ENCODE measurements at places on chromosomes 11 and 22.

- no peak for DNase-seq
- H3K36me3 ChIP-seq = no peaks in the 10 kb centered on the region
- no peak overlapping the region for H3K27ac ChIP-seq
- H3K27me3 ChIP-seq = no peaks in the 10 kb centered on the region
- H3K4me1 ChIP-seq = peaks cover 6% of the 10 kb centered on the region
These were observed 5.8 kb upstream of the GNAZ start for GRCh38 chr22:23064381-23065068.

DNA sequence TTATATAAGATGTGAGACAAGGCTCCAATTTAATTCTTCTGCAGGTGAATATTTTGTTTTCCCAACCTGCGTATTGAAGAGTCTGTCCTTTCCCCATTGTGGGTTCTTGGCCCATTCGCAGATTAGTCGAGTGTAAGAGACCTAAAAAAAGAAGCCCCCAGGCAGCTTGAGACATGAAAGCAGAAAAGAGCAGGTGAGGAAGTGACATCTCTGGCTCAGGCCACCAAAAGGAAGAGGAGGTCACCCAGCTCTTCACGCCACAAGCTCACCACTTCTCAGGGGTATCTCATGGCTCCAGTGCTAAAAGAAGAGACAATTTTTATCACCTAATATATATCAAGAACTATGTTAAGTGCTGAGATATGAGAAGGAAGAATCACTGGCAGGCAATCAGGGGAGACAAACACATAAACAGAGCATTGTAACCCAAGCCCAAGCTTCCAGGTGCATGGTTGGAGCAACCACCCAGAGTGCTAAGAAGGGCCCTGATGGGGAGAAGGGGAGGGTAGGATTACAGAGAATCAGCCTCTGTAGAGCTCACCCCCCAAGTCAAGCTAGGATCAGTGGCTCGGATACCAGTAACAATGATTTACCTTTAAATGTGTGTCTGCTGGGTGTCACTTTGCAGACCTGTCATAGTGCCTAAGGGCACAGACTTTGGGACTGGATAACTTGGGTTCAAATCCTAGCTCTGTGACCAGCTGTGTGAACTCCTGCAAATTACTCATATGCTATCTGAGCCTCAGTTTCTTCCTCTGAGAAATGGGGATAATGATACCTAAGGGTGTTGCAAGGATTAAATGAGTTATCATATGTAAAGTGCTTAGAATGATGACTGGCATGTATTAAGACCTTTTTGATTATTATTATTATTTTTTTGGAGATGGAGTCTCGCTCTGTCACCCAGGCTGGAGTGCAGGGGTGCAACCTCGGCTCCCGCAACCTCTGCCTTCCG is 39.2 kb downstream of the MCHR1 start:
- H3K36me3 ChIP-seq = no peaks in the 10 kb centered on the region
- H3K27me3 ChIP-seq = no peaks in the 10 kb centered on the region
- no peak overlapping the region for H3K4me3 ChIP-seq
- no peak for DNase-seq
- no peak overlapping the region for H3K27ac ChIP-seq
- H3K4me1 ChIP-seq = peaks cover 6% of the 10 kb centered on the region

DNA sequence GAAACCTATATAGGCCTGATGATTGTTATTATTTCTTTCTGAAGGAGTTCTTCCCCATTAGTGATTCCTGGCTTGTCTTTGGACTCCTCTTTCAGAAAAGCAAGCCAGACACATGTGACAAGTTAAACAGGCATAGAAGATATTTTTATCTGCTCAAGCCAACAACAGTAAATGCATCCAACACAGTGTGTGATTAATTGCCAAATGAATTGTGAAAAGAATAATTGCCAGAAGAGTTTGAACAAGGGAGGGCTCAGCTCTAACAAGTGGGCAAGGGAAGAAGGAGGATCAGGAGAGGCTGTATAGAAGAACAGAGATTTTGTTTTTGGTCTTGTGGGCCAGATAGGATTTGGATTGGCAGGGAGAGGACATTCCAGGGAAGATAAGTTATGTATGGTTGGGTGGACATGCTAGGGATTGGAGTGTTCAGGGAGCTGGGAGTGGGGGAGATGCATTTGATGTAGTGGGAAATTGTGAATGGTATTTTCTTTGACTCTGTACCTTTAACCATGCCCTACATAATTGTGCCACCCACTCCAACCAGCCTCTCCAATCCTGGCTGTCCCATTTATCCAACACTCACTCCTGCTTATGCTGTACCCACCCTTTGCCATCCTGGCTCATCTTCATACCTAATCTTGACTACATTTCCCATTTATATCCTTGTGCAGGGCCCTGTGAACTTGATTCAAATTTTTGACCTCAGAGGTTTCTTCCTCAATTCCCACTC is 172.8 kb downstream of the RRAS2 start:
- H3K27ac ChIP-seq = no peak overlapping the region
- no peaks in the 10 kb centered on the region for H3K4me1 ChIP-seq
- DNase-seq = no peak
- H3K4me3 ChIP-seq = no peak overlapping the region
- no peaks in the 10 kb centered on the region for H3K27me3 ChIP-seq

DNA sequence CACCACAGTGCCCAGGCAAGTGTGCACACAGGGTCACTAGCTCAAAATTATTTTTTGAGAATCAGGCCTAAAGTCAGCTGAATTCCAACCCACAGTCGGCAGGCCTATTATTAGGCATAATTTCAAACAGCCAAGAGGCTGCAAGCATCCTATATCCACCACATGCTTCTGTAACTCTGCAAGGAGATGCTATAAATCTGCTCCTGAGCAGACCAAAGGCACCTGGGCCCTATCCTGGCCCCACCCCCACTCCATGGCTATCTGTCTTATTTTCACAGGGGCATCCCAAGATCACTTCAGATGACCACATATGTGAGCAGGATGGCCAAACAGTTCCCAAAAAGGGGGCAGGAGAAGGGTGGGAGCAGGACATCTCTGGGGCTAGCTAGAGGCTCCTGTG is 44.6 kb downstream of the TCF20 start:
- H3K27ac ChIP-seq = no peak overlapping the region
- DNase-seq = no peak
- H3K27me3 ChIP-seq = no peaks in the 10 kb centered on the region
- no peaks in the 10 kb centered on the region for H3K36me3 ChIP-seq
- peaks cover 28% of the 10 kb centered on the region for H3K4me1 ChIP-seq
- no peak overlapping the region for H3K4me3 ChIP-seq

GRCh38 chr11:3224401-3225057 is 5.9 kb upstream of the MRGPRG start:
- H3K4me1 ChIP-seq = no peaks in the 10 kb centered on the region
- no peak for DNase-seq
- H3K36me3 ChIP-seq = no peaks in the 10 kb centered on the region
- no peak overlapping the region for H3K27ac ChIP-seq

DNA sequence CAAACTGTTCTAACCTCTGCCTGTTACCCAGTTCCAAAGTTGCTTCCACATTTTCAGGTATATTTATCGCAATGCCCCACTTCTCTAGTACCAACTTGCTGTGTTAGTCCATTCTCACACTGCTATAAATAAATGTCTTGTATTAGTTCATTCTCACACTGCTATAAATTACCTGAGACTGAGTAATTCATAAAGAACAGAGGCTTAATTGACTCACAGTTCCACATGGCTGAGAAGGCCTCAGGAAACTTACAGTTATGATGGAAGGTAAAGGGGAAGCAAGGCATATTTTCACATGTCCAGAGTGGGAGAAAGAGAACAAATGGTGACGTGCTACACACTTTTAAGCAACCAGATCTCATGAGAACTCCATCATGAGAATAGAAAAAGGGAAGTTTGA is 130.4 kb upstream of the C11orf87 start:
- no peak for DNase-seq
- H3K4me3 ChIP-seq = no peak overlapping the region
- no peak overlapping the region for H3K27ac ChIP-seq
- no peaks in the 10 kb centered on the region for H3K27me3 ChIP-seq
- H3K36me3 ChIP-seq = no peaks in the 10 kb centered on the region
- H3K4me1 ChIP-seq = no peaks in the 10 kb centered on the region

- no peaks in the 10 kb centered on the region for H3K4me1 ChIP-seq
- no peak overlapping the region for H3K27ac ChIP-seq
- no peaks in the 10 kb centered on the region for H3K27me3 ChIP-seq
- no peak for DNase-seq
These were observed 1342.3 kb downstream of the TBC1D22A start for GRCh38 chr22:48104766-48105165.

DNA sequence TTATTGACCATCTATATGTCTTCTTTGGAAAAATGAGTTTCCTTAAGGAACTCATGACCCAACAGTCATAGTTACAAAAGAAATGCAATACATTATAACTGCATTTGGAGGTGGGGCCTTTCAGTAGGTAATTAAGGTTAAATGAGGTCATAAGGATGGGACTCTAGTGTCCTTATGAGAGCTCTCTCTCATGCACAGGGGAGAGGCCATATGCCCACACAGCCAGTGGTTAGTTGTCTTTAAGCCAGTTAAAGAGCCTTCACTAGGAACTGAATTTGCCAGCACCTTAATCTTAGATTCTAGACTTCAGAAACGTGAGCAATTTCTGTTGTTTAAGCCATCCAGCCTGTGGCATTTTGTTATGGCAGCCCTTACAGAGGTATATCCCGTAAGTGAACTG is 27.3 kb downstream of the INTS4 start:
- H3K4me1 ChIP-seq = no peaks in the 10 kb centered on the region
- H3K36me3 ChIP-seq = no peaks in the 10 kb centered on the region
- DNase-seq = no peak
- no peak overlapping the region for H3K4me3 ChIP-seq
- H3K27ac ChIP-seq = no peak overlapping the region
- H3K27me3 ChIP-seq = no peaks in the 10 kb centered on the region

DNA sequence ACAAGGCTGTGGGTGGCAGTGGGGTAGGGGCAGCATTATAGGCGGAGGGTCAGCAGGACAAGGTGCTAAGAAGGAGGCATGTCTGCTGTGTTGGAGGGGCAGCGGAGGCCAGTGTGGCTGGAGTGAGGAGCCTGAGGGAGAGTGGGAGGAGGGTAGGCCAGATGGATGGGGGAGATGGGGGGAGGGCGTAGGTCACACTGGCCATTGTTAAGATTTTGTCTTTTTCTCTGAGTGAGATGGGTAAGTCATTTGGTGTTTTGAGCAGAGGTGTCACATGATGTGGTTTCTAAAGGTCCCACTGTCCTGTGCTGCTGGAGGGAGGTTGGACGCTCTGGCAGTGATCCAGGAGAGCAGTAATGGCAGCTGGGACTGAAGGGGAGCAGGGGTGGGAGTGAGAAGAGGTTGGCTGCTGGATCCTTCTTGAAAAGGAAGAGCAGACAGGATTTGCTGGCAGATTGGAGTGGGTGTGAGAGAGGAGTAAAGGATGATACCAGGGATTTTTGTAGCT is 9.8 kb downstream of the PPP6R3 start:
- H3K27me3 ChIP-seq = no peaks in the 10 kb centered on the region
- H3K4me1 ChIP-seq = peaks cover 66% of the 10 kb centered on the region
- no peak for DNase-seq

- peak overlapping the region; percentile 73 for H3K4me3 ChIP-seq
- no peaks in the 10 kb centered on the region for H3K27me3 ChIP-seq
- H3K27ac ChIP-seq = peak overlapping the region; percentile 66
These were observed 24.8 kb downstream of the TPST2 start for GRCh38 chr22:26565181-26565580.

DNA sequence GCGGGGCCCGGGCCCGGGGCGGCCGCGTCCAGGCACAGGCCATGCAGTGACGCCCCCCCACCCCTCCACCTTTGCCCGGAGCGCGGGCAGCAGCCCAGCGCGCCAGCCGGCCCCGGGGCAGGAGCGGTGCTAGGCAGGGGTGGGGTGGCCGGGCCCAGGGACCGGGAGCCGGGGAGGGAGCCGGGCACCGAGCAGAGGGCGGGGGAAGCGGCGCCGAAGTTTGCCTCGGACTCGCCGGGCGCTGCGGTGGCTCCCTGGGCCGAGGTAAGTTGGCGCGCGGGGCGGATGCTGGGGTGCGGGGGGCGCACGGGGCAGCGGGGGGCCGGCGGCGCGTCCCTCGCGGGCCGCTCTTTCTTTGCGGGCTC is 332 bp downstream of the TEAD1 start:
- H3K27me3 ChIP-seq = no peaks in the 10 kb centered on the region
- H3K4me3 ChIP-seq = peak overlapping the region; percentile 35
- H3K4me1 ChIP-seq = peaks cover 30% of the 10 kb centered on the region
- H3K36me3 ChIP-seq = no peaks in the 10 kb centered on the region
- DNase-seq = no peak

DNA sequence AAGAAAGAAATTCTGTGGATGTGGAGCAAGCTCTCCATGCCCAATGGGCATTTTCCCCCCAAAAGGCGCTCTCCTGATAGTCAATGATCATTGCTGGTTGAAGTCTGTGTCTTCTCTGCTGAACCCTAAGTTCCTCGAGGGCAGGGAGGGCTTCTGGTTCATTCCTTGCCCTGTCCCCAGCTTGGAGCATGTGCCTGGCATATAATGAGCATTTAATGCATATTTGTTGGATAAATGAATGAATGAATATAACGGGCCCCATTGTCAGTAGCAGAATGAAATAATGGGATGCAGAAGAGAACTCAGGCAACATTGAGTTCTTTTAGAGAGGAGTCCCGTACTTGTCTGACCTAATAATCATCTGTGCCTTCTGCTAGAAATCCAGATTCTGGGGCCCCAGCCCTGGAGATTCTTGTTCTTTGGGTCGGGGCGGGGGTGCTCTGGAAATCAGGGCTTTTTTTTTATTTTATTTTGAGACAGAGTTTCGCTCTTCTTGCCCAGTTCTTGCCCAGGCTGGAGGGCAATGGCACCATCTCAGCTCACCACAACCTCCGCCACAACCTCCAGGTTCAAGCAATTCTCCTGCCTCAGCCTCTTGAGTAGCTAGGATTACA is 64.4 kb downstream of the CD82 start:
- H3K4me3 ChIP-seq = no peak overlapping the region
- H3K4me1 ChIP-seq = peaks cover 21% of the 10 kb centered on the region
- no peaks in the 10 kb centered on the region for H3K27me3 ChIP-seq
- H3K36me3 ChIP-seq = no peaks in the 10 kb centered on the region
- DNase-seq = no peak

DNA sequence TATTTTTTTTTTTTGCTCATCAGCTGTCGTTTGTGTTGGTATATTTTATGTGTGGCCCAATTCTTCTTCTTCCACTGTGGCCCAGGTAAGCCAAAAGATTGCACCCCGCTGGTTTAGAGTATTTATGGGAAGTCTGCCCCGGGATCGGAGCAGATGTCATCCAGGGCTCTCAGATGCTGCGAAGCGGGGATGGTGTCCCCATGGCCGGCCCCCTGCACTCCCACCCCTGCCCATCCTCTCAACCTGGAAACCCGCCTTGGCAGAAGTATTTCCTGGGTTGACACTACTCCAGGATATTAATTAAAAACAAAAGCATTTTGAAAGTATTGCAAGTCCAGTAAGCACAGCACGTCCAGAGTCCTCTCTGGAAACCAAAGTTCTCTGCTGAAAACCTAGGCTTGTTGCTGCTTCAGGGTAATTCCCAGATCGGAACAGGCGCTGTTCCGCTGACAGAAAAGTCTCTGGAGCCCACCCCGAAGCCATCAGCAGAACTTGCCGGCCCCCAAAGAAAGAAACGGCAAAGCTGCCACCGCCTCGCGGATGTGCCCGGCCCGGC is 833 bp downstream of the SCUBE2 start:
- no peak for DNase-seq
- H3K4me3 ChIP-seq = peak overlapping the region; percentile 26
- H3K27me3 ChIP-seq = no peaks in the 10 kb centered on the region
- H3K4me1 ChIP-seq = peaks cover 46% of the 10 kb centered on the region
- H3K27ac ChIP-seq = no peak overlapping the region
- no peaks in the 10 kb centered on the region for H3K36me3 ChIP-seq
